ENCODE measurements at places on chromosomes 6 and 20.
A peak's percentile ranks its signal among the peaks of the same experiment; 100 is the strongest.

DNA sequence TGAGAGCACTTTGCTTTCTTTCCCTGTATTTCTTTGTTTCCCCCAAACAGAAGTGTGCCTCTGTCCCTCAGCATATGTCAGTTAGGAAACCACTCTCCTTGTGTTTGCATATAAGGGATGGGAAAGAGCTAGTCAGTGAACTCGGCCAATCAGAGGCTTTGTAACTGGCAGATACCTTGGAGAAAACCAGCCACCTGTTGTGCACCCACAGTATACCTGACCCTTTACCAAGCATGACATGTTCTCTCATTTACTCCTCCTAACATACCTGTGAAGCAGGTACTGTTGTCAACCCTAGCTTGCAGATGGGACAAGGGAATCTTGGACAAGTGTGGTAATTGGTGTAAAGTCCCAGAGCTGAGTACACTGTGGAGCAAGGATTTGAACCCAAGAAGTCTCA is 96.1 kb upstream of the FAM8A1 start:
- DNase-seq = no peak

DNA sequence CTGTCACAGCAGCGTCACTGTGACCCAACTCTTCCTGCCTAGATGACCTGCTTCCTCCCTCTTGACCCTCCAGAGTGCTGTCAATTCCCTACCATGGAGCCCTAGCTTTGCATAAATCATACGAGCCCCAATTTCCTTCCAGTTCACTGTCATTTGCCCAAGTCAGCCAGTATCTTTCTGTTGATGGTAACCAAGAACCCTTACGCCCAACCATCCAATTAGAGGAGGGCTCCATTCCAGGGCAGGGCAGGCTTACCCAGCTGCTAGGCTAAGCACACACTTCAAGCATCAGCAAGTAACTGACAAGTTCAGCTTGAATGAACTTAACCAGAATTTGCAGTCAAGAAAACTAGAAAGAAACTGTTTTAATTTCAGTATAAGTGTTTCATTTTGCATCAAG is 25.7 kb downstream of the WFDC3 start:
- no peak for DNase-seq

GRCh38 chr20:20160520-20160919 is 108.2 kb downstream of the CFAP61 start:
- DNase-seq = no peak

GRCh38 chr6:79435746-79436145 is 101.5 kb downstream of the LCA5 start:
- DNase-seq = no peak

- no peak for DNase-seq
These were observed 98.0 kb upstream of the FOXA2 start for GRCh38 chr20:22682381-22682780.

- no peak for DNase-seq
These were observed 17.3 kb downstream of the FKBP1A start for GRCh38 chr20:1375515-1375914.

DNA sequence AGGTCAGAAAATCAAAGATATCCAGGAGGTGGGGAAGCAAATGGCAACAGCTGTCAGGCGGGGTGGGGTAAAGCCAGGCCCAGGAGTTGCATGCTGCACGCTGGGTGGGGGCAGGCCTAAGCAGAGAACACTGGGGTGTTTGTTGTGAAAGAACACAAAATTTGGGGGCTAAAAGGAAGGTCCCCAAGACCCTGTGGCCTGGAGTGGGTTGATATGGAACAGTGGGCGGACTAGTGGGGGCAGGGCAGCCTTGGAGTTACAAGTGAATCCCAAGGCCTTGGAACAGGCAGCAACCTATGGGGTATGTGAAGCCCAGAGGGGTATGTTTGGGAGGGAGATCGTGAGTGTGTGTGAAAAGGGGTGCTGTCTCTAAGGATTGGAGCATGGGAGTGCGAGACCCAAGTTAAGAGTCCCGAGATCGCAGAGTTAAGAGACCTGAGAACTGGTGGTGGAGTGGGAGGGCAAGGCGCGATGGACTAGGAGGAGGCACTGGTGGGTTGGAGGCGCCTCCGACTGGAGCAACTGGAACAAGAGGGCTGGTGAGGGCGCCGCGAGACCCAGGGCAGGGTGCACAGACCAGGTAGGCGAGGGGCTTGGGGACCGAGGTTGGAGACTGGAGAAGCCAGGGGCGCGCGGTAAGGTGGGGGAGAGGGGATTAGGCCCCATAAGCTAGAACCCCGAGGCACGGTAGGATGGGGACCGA is 658 bp downstream of the CUL7 start:
- DNase-seq = no peak

- DNase-seq = peak; percentile 69
These were observed 26.8 kb upstream of the RPP40 start for GRCh38 chr6:5030596-5031136.

DNA sequence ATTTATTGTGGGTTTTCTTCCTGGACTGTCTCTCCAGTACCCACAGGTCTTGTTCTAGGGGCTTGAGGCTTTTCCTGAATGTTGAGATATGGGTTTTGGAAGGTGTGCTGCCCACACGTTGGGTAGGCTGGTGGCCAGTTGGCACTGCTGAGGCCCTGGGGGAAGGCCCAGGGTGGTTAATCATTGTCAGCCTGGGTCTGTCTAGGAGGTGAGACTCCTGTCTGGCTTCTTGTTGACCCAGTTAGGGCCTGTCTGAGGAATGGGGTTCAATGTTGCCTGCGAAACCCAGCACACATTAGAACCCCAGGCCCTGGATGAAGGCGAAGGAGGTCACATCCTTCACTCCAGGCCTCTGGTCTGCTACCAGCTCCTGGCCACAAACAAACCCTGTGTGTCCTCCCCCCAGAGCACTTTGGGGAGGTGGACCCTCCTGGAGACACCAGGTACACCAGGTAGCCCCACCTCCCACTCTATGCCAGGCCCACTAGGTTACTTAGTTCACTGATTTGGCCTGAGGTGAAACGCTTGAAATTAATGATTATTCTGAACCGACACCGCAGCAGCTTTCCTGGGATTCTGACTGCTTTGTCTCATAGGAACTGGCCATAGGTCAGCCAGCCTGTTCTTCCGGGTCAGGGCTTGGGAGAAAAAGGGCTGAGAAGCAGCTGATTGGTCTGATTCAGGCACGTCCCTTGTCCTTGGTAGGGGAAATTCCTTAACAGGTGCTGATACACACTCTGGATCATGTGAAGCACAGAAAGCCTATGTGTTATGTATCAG is 15.2 kb downstream of the DNMT3B start:
- no peak for DNase-seq

GRCh38 chr6:125546841-125547251 is 202.6 kb upstream of the HEY2 start:
- no peak for DNase-seq

GRCh38 chr6:147418523-147418922 is 90.0 kb upstream of the SAMD5 start:
- DNase-seq = no peak

- DNase-seq = no peak
These were observed 188.1 kb upstream of the VGLL2 start for GRCh38 chr6:117077300-117077699.

- peak; percentile 71 for DNase-seq
These were observed 81.9 kb downstream of the ZMYND8 start for GRCh38 chr20:47274401-47275108.

GRCh38 chr6:97114645-97115044 is 168.4 kb downstream of the MMS22L start:
- no peak for DNase-seq

- DNase-seq = no peak
These were observed 4.9 kb downstream of the ARFRP1 start for GRCh38 chr20:63702751-63703470.

GRCh38 chr6:97025088-97025487 is 100.6 kb downstream of the KLHL32 start:
- DNase-seq = no peak

GRCh38 chr20:21665687-21666446 is 39.6 kb upstream of the PAX1 start:
- DNase-seq = no peak

DNA sequence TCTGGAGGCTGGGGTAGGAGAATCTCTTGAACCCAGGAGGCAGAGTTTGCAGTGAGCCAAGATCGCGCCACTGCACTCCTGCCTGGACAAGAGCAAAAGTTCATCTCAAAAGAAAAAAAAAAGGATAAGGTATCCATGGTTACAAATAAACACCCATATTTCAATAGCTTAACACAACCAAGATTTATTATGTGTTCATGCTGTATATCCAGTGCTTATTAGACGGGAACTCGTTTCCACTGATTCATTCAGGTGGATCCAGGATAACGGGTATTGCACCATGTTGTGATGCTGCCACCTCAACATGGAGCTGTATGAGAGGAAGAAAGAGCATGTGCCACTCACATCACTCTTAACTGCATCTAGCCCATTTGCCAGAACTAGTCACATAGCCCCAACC is 69.1 kb upstream of the HIVEP1 start:
- no peak for DNase-seq

GRCh38 chr6:33144373-33144772 is 47.9 kb downstream of the COL11A2 start:
- DNase-seq = no peak

DNA sequence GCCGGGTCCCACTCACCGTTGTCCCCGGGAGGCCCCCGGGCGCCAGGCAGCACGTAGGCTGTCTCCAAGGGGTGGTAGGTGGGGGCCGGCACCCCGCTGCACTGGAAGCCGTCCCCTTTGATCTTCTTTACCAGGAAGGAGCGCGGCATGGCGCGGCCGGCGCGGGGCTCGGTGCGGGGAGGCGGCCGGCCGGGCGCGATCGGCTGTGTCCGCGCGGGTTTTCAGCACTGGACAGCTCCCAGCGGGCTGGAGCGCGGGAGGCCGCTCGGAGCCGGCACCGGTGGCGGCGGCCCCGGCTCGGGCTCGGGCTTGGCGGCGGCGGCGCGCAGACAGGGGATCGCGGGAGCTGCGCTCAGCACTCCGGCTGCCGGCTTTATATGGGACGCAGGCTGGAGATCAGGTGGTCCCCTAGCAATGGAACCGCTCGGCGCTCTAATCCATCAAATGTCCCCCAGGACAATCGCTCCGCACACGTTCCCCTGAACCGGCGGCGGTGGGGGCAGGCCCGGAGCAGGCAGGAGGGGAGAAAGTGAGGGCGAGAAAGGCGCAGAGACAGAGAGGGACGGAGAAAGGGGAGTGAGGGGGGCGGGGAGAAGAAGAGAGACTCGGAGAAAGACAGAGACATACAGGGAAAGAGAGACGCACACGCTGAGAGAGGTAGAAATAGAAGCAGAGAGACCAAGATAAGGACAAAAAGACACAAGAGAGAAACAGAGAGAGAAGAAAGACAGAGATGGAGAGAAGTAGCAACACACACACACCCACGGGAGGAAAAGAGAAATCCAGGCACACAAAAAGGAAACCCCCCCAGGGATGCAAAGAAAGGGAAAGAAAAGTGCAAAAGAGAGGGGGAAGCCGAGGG is at the start of gene SCRT2:
Gene SCRT2 (minus strand): TSS at position 350 of the 862 bp plus-strand sequence. CDS start 201 bp downstream, at position 149.
- DNase-seq = peak; percentile 78

- no peak for DNase-seq
These were observed 29.5 kb downstream of the KIF25 start for GRCh38 chr6:168026925-168027324.

- no peak for DNase-seq
These were observed 6.8 kb downstream of the MAS1 start for GRCh38 chr6:159897603-159898002.

DNA sequence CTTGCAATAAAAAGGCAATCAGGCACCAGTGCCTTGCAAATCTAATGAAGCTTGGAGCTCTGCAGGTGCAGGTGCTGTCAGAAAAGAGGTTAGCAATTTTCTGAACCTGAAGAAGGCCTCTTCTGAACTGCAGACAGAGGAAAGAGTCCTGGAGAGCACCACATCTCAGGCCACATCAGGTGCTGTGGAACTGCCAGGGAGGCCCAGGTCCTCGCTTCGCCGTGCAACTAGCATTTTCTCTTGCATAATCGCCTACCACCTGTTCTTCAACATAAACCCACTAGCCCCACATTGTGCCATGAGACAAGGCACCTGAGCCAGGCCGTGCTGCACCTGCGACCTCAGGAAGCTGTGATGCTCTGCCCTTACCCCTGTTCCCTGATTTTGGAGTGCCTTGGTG is 187.6 kb downstream of the DTNBP1 start:
- no peak for DNase-seq

GRCh38 chr20:1499528-1500420 is 8.6 kb upstream of the SIRPB2 start:
- DNase-seq = no peak

GRCh38 chr20:19928328-19929011 is 88.7 kb upstream of the NAA20 start:
- no peak for DNase-seq

DNA sequence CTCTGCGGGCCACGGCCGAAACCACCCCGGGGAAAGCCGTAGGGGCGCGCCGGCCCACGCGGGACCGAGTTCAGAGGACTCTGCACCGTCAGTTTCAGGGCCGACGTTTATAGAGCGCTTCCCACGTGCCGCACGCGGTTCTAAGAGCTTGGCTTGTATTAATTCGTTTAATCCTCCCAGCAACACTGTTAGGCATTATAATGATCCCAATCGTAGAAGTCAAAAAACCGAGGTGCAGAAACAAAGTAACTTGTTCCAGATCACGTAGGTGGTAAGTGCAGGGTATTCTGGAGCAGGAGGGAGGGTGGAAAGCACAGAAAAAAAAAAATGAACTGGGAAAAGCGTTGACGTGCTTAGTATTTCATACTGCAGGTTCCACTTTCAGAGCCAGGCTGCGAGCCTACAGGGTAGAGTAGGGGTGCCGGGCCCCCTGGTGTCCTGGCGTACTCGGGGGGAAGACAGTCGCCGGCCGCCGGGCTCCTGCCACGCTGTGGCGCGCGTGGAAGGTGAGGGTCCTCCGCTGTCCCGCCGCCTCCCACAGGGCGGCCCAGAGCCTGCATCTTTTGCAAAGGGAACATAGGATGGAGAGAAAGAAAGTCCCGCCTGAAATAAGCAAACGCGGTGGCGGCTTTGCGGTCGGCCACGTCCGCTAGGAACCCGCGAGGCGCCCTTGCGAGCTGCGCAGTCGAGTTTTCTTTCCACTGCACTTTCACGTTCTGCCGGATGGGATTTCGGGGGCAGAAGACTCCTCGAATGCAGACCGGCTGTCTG is 10.2 kb upstream of the FOXF2 start:
- DNase-seq = no peak

DNA sequence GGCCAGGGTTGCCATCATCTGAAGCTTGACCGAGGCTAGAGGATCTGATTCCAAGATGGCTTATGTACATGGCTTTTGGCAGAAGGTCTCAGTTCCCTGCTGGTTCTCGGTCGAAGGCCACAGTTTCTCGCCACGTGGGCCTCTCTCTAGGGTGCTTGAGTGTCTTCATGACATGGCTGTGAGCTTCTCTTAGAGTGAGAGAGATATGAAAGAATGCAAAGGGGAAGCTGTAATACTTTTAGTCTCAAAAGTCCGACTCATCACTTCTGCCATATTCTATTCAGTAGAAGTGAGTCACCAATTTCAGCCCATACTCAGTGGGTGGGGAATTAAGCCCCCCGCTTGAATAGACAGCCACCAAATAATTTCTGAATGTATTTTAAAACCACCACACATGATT is 94.2 kb downstream of the UTRN start:
- DNase-seq = no peak
